ENCODE measurements at places on chromosomes 2 and 18.
A peak's percentile ranks its signal among the peaks of the same experiment; 100 is the strongest.

- no peak for DNase-seq
Measured at GRCh38 chr2:24544456-24545115, 53.5 kb downstream of the NCOA1 start.

DNA sequence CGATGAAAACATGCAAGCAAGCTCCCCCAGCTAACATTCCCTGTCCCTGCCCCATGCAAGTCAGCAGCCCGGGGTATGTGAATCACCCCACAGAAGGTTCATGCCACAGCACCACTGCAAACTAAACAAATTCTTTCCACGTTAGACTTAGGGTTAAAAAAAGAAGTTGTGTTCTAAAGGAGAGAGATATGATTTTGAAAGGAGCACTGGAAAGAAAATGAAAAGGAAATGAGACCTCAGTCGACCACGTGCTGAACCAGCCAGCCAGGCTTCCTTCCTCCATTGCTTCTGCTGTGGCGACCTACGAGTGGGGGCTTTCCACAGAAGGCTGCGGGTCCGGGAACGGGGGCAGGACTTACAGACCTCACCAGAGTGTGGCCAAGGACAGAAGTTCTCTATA lies 52.0 kb downstream of the ARL4C start:
- peak; percentile 65 for DNase-seq

DNA sequence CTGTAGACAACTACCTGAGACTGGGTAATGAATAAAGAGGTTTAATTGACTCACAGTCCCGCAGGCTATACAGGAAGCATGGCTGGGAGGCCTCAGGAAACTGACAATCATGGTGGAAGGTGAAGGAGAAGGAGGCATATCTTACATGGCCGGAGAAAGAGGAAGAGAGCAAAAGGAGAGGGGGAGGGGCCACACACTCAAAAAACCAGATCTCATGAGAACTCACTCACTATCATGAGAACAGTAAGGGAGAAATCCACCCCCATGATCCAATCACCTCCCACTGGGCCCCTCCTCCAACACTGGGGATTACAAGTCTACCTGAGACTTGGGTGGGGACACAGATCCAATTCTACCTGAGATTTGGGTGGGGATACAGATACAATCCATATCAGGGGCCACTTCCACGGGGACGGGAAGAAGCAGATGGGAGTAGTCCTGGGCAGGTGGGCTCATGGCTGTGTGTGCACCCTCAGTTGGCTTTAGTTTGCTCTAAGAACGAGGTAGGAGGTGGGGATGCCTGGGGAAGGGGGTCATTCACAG lies 9.9 kb downstream of the MAB21L4 start:
- DNase-seq = no peak

DNA sequence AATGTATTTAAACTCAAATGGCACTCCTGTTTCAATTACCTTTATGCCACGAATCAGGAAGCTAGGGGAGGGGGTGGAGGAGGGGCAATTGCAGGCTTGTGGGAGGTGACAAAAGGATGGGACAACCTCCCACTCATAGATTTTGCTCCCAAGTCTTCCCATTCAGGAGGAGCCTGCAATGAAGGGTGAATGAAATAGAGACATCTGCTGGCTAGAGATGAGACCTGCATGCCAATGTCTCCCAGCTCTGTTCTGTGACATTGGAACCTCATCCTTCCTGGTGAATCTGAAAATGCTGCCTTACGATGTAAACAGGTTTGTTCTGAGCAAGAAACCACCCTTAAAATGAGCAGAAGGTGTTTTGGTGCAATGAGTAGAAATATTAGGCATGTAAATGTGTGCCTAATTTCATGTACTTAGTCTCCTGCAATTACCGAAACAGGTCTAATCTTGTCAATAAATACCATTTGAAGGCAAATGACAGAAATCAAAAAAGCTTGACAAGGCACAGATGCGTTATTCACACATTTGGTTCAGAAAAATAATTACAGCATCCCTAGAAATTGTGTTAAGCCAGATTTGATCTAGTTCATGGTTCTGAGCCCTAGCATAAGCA lies 2.7 kb upstream of the PID1 start:
- no peak for DNase-seq

- DNase-seq = no peak
Measured at GRCh38 chr2:217437290-217437870, 565.4 kb downstream of the TNS1 start.

DNA sequence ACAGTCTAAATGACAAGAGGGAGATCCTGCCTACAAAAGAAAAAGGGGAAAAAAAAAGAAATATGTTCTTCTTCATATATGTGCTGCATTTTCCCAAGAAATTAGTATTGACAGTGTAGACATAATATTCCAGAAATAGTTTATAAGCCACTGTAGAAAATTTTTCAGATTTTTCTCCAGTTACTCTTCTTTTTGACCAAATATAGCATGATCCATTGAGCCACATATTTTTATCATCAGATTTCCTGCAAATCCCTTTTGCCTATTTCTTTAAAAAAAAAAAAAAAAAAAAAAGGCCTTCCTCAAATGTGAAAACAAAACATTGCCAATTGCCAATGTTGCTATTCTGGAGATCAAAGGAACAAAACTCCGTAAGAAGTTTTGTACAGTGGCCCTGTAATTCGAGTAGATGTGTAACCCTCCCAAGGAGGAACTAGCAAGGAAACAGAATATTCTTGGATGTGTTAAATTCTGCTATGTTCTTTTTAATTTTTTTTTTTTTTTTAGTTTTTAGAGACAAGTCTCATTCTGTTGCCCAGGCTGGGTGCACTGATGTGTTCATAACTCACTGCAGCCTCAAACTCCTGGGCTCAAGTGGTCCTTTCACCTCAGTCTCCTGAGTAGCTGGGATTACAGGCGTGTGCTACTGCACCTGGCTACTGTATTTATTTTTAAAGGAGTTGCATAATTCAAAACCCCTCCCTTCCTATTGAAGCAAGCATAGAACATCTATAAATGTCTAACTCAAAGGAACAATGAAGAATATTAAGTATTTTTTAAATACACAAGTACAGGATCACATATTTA lies 12.5 kb upstream of the CABYR start:
- DNase-seq = no peak

- DNase-seq = no peak
Measured at GRCh38 chr18:49365346-49365745, 95.1 kb downstream of the DYM start.

- DNase-seq = no peak
Measured at GRCh38 chr2:161032635-161033034, 127.6 kb upstream of the TANK start.

GRCh38 chr2:64192125-64192479 lies 47.9 kb upstream of the PELI1 start:
- no peak for DNase-seq

DNA sequence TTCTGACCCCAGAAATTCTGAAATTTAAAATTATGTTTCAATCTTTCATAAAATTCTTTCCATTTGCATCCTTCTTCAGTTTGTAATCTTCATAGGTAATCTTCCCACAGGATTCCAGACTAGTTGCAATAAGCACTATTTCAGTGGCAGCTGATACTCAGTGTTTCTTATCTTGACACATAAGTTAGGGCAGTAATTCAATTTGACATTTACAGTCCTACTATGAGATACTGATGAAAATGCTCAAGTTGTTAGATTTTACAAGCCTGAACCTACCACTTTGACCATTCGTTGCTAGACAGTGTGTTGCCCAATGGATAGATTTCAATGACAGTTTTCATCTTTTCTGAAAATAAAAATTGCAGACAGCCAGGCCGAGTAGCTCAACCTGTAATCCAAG lies 10.4 kb downstream of the METTL21A start:
- DNase-seq = no peak

- no peak for DNase-seq
Measured at GRCh38 chr18:48605408-48605845, 66.6 kb downstream of the CTIF start.

GRCh38 chr2:25198209-25198525 lies 29.8 kb upstream of the POMC start:
- DNase-seq = no peak

GRCh38 chr2:200159357-200159707 lies 147.2 kb upstream of the SPATS2L start:
- DNase-seq = no peak

- DNase-seq = no peak
Measured at GRCh38 chr2:224038830-224039079, 331 bp downstream of the SERPINE2 start.

DNA sequence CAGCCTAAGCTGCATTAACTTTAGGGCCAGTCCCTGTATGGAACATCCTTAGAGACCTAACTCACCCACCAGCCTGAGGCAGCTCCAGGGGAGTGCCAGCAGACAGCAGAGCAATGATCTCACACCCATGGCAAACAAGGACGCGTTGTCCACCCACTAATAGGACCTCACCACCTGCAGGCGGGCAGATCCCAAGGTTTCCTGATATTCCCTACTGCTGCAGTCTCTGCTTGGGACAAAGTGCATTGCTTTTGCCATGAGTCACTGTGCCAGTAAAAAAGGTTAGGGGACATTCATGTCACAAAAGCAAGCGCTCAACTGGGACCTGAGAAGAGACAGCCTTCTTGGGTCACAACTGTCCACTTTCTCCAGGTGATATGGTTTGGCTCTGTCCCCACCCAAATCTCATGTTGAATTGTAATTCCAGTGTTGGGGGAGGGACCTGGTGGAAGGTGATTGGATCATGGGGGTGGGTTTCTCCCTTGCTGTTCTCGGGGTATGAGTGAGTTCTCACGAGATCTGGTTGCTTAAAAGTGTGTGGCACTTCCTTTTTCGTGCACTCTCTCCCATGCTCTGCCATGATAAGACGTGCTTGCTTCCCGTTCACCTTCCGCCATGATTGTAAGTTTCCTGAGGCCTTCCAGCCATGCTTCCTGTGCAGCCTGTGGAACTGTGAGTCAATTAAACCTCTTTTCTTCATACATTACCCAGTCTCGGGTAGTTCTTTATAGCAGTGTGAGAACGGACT lies 160.2 kb downstream of the MIB1 start:
- no peak for DNase-seq

DNA sequence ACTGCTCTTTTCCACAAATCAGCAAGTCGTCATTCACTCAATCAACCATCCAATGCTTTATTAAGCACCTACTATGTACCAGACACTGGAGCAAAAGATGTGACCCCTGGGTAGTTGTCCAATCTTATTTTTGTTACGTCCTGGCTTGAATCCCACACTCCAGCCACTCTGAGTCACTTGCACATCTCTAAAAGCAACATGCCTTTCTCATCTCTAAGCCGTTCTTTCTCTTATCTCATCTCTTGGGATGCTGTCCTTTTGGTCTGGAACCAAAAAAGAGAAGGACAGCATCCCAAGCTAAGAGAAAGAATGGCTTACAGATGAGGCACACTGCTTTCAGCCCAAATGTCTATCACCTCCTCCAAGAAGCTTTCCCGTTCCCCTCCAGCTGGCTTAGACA lies 58.8 kb downstream of the RNF152 start:
- DNase-seq = no peak

DNA sequence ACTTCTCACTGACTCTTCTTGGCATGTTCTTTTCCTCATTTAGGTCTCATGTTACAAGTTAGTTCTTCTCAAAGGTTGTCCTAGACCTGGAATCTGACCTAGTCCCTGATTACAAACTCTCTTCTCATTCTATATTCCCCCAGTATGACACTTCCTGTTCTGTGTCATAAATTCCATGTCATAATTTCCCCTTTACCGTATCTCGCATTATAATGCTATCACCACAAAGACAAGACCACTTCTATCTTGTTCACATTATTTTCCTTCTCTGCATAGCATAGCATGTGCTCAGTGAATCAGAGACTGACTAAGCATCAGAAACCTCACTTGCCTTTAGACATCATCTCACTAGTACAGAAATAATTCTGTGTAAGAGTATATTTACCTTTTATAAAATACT lies 63.6 kb upstream of the CAVIN2 start:
- no peak for DNase-seq

- DNase-seq = no peak
Measured at GRCh38 chr2:236815746-236816145, 246.1 kb downstream of the ACKR3 start.

DNA sequence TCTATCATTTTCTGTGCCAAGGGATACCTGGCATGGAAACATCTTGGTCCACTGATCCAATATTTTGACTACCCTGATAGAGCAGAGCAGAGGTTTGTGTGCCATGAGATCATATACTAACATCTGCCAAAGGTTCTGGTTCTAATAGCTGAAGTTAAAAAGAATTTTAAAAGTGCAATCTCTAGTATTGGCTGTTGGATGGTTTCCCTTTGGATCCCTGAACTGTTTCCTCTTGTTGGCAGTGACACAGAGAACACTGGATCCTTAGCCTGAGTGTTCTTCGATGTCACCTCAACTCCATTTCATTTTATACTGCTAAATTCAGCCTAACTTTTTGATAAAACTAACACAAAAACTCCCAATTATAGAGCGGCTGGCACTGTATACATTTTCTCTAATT lies 169.3 kb upstream of the FBXO11 start:
- DNase-seq = no peak

GRCh38 chr2:29196792-29197788 lies 81.9 kb downstream of the CLIP4 start:
- peak; percentile 85 for DNase-seq

GRCh38 chr2:36697424-36698066 lies 1.0 kb downstream of the VIT start:
- DNase-seq = no peak

- DNase-seq = no peak
Measured at GRCh38 chr2:85772019-85772745, 18.4 kb downstream of the ATOH8 start.

DNA sequence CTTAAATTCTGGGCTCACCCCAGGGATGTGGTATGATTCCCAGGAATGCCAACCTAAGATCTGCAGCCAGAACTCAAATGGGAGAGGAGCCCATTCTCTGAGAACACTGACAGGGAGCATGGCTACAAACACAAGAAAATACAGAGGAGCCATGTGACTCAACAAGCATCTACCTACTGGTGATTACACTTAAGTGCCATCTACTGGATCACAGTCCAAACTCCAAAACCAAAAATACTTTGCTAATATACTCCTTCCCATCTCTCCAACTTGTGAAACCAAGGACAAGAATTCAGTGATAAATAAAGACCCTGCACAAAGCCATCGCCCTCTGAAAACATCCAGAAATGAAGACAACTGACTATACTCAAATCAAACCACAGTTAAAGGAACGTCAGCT lies 116.9 kb downstream of the NR4A2 start:
- DNase-seq = no peak

- DNase-seq = no peak
Measured at GRCh38 chr2:118046634-118047210, 32.9 kb upstream of the CCDC93 start.

DNA sequence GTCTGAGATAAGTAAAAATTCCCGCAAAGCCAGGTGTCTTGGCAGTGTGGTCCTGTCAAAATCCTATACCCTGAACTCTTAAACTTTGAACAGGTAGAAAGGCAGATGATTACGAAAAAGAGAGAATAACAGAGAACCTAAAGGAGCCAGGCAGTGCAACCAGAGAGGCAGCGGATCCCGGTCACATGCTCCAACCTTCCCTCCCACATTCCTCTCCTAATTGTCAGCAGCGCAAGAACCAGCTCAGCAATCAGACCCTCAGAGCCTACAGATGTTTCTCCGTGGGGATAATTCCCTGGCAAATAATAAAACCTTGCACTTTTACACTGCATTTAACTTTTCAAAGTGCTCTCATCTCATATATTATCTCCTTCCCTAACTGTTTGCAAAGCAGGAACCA lies 124.8 kb downstream of the EPHA4 start:
- DNase-seq = no peak
